Type B pancreatic cell (in vitro differentiated cells): ENCODE measurements at places on chromosomes 12 and 14.

GRCh38 chr12:57765698-57766463, 997 bp downstream of the CYP27B1 start:
- DNase-seq: no peak

GRCh38 chr14:25406818-25407217, 356.9 kb upstream of the STXBP6 start:
- DNase-seq: no peak

GRCh38 chr12:78062786-78063185, 232.1 kb downstream of the NAV3 start:
- no peak for DNase-seq

DNA sequence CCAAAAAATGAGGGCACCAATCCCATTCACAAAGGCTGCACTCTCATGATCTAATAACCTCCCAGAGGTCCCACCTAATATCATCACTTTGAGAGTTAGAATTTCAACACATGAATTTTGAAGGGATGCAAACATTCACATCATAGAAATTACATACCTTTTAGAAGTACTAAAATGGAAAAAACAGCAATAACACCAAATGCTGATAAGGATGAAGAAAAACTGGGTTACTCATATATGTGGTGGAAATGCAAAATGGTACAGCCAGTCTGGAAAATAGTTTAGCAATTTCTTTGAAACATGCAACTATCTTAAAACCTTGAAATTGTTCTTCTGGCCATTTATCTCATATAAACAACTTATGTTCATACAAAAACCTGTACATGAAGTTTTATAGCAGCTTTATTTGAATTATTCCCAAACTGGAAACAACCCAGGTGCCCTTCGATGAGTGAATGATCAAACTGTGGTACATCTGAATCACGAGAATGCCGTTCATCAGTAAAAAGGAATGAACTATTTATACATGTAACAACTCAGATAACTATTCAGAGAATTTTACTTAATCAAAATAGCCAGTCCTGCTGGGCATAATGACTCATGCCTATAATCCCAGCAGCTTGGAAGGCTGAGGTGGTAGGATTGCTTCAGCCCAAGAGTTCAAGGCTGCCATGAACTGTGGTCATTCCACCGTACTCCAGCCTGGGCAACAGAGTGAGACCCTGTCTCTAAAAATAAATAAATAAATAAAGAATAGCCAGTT, 109.4 kb upstream of the SSTR1 start:
- no peak for DNase-seq
